Activated naive CD4-positive, alpha-beta T cell (primary cell): ENCODE measurements at places on chromosomes 12 and 14.

DNA sequence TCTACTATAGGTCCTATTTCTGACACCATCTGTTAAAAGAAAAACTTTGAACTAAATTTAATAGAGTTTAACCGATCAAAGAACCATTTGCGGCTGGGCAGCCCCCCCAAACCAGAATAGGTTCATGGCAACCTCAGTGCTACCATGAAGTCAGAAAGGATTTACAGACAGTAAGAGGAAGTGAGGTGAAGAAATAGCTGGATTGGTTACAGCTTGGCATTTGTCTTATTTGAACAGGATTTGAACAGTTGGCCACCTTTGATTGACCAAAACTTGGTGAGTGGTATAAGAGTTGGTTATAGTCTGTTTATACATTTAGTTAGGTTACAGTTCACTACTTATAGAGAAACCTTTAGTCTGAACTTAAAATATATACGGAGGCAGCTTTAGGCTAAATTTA lies 88.9 kb downstream of the TXNDC16 start:
- no peak for DNase-seq

DNA sequence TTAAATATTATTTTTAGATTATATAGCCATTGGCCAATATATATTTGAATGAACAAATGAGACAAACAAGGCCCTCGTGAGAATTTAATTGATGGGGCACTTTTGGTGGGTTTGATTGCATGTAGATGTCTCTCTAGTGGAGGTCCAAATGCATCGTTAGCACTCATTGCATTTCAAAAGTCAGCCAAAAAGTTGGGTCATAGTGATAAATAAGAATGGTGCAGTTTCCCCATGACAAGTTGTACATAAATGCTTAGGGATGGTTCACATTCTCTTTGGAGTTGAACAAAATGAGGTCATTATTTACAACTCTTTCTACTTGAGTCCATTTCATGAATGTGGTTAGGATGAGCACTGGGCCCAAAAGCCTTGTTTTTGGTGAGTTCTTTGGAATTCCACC lies 1.0 kb downstream of the BEST3 start:
- DNase-seq = no peak

- DNase-seq = no peak
Measured at GRCh38 chr12:27299102-27299501, 33.5 kb upstream of the BMAL2 start.

- peak; percentile 17 for DNase-seq
Measured at GRCh38 chr12:14417715-14418114, 52.2 kb downstream of the ATF7IP start.

DNA sequence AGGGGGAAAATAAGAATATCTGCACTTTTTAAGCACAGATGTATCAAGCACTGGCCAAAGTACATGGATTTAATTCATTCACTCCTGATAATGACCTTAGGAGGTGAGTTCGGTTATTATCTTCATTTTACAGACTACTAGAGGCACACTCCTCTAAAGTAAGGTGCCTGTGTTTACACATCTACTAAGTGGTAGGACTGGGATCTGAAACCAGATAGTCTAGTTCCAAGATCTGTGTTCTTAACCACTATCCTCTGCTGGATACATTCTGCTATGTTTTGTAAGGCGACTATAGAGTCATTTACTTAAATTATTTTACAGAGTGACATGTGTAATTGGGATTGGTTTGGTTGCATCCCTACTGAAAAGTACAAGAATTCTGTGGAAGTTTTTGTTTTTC lies 175.3 kb downstream of the ESR2 start:
- DNase-seq = no peak

GRCh38 chr12:131913666-131914065 lies 15.4 kb upstream of the PUS1 start:
- DNase-seq = no peak

DNA sequence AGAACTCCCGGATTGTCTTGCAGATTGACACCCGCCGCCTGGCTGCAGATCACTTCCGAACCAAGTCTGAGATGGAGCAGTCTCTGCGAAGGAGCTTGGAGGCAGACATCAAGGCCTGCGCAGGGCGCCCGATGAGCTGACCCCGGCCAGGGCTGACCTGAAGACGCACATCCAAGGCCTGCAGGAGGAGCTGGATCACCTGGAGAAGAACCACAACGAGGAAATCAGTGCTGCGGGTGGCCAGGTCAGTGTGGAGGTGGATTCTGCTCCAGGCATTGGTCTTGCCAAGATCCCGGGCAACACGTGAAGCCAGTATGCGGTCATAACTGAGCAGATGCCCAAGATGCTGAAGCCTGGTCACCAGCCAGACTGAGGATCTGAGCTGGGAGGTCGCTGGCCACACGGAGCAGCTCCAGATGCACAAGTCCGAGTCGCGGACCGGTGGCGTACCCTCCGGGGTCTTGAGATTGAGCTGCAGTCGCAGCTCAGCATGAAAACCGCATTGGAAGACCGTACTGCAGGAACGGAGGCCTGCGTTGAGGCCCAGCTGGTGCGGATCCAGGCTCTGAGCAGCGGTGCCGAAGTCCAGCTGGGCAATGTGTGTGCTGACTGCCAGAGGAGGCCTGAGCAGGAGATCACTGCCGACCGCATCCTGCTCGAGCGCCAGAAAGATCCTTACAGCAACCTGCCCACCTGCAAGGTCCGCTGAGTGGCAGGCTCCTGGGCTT lies 12.4 kb upstream of the A2M start:
- DNase-seq = no peak

DNA sequence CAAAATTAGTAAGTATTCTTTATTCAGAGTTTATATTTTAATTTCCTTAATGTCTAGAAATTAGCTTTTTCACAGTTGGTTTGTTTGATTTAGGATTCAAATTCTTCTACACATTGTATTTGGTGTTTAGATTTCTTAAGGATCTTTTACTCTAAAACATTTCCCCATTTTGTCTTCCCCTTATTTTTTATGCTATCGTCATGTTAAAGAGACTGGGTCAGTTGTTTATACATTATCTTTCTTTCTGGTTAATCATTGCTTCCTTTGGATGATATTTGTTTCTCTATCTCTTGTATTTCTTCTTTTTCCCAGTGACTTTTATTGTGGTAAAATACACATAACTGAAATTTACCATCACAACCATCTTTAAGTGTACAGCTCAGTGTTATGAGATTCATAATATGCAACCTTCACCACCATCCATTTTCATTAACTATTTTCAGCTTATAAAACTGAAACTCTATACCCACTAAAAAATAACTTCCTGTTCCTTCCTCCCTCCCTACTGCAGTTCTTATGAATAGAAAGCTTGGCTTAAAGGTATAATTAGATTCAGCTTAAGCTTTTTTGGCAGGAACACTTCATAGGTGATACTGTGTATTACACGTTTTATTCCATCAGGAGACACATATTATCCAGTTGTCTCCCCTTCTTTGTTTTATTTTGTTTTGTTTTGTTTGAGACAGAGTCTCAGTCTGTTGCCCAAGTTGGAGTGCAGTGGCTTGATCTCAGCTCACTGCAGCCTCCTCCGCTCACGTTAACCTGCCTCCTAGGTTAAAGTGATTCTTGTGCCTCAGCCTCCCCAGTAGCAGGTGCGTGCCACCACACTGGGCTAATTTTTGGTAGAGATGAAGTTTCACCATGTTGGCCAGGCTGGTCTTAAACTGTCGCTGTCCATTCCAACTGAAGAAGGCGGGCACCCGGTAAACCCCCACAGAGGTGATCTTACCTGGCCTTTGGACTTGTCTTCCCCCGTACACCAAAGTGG lies 45.0 kb downstream of the NOPCHAP1 start:
- no peak for DNase-seq

DNA sequence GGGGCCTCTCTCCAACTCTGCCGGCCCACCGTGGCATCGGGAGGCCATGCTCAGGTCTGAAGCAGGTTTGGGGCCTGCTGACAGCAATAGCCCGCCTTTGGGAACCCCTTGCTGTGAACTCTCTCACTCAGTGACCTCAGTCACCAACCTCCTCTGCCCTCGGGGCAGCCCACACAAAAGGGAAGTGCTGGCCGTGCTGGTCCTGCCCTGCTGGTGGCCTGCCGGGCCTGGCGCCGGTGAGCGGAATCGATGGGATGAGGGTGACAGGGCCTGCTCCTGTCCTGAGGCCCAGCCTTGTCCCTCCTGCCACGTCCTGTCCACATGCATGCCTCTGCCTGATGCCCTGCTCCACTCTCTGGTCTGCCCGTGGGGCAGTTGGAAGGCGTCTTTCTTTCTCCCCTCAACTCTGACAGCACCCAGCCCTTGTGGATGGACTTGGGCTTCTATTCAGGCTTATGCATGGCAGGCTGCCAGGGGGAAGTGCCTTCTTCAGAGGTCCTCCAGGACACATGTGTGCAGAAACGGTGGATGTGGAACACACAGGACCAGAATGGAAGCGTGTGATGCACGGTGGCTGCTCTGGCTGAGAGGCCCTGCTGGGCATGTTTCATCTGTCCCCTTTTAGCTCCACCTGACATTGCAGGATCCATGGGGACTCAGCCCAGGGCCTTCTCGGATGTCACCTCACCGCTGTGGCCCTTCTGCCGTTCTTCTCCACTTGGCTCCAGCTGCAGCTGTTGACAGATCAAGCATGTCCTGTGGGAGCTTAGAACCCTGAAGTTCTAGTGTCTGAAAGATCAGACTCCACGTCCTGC lies 31.9 kb downstream of the IL31 start:
- DNase-seq = no peak

DNA sequence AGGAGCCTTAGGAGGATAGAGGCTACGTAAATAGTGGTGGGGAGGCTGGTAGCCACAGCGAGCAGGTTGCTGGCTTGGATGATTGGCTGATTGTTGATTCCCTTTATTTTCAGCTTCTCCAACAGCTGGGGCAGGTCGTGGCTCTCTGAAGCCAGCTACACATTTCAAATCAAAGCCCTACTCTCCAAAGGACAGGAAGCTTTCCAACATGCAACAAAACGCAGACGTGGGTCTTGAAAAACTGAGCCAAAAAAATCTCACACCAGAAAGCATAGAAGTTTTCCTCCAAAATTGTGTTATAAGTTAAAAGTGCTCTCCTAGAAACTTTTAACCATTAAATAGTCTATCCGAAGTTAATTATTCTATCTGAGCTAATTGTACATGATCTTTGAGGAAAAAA lies 37.6 kb upstream of the PRICKLE1 start:
- no peak for DNase-seq

- DNase-seq = no peak
Measured at GRCh38 chr12:50258167-50258551, 25.2 kb downstream of the LIMA1 start.

DNA sequence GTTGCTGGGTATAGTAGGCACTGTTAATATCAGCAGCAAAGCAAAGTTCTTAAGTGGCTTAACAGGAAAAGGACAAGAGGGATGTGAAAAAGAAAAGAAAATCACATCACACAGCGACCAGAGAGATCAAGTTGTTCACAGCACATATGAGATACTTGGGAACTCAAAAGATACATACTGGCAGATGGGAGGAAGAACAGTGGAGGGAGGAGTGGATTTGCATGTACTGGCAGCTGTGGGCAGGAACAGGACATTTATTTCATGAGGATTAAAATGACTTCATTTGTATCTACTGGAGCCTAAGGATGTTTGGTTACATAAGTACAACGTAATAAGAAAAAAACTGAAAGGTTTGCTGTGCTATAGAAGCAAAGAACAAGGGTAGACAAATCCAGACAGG lies 136.5 kb upstream of the IFNG-AS1 start:
- no peak for DNase-seq

- DNase-seq = peak; percentile 49
Measured at GRCh38 chr14:39432619-39433451, 602 bp upstream of the FBXO33 start.

DNA sequence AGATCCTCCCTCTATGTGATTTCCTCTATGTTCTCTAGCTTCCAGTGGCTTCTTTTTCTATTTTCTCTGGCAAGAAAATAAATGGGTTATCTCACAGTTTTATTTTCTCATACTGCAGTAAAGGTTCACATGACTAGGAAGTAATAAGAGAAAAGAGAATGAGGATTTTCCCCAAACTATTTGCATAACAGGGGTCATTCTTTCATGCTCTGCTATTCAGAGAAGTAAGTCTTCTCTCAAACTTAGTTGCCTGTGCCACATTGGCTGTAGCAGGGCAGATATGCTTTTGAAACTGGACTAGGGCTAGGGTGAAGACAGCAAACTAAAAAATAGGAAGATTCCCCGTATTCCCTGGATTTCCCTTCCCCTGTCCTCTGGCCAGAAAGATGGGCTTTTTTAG lies 57.4 kb downstream of the ACSM4 start:
- no peak for DNase-seq
